ENCODE measurements at places on chromosomes 2 and 18. TPM values are rescaled to one million over a fixed set of nuclear protein-coding genes. Genes with fewer than 3 reads are reported as not detected.

GRCh38 chr2:173092844-173093402 lies 17.3 kb downstream of the MAP3K20 start:
- H3K27ac ChIP-seq: no peak overlapping the region
- no peak overlapping the region for H3K4me3 ChIP-seq
- no peaks in the 10 kb centered on the region for H3K27me3 ChIP-seq
- DNase-seq: no peak

The MROH2A gene
- total RNA-seq: not detected

- no peaks in the 10 kb centered on the region for H3K4me1 ChIP-seq
- no peak overlapping the region for H3K27ac ChIP-seq
- no peaks in the 10 kb centered on the region for H3K36me3 ChIP-seq
- H3K27me3 ChIP-seq: no peaks in the 10 kb centered on the region
- H3K4me3 ChIP-seq: no peak overlapping the region
Measured at GRCh38 chr2:8058652-8059051, 623.2 kb upstream of the ID2 start.

The IGFBP5 gene
- 392 TPM for total RNA-seq

GRCh38 chr2:177030451-177031105 lies 182.0 kb upstream of the HNRNPA3 start:
- no peak for DNase-seq
- H3K27me3 ChIP-seq: no peaks in the 10 kb centered on the region
- no peak overlapping the region for H3K27ac ChIP-seq
- no peak overlapping the region for H3K4me3 ChIP-seq

GRCh38 chr2:37379881-37380296 lies 35.5 kb downstream of the QPCT start:
- H3K27me3 ChIP-seq: no peaks in the 10 kb centered on the region
- DNase-seq: no peak
- no peaks in the 10 kb centered on the region for H3K36me3 ChIP-seq
- peaks cover 9% of the 10 kb centered on the region for H3K4me1 ChIP-seq
- no peak overlapping the region for H3K27ac ChIP-seq

- H3K36me3 ChIP-seq: no peaks in the 10 kb centered on the region
- no peak overlapping the region for H3K4me3 ChIP-seq
- no peak for DNase-seq
- H3K27me3 ChIP-seq: no peaks in the 10 kb centered on the region
- H3K27ac ChIP-seq: no peak overlapping the region
- H3K4me1 ChIP-seq: no peaks in the 10 kb centered on the region
Measured at GRCh38 chr2:165624470-165624800, 154.9 kb downstream of the CSRNP3 start.

Data from IMR-90 (cell line).